ENCODE measurements at places on chromosomes 2 and 18.

DNA sequence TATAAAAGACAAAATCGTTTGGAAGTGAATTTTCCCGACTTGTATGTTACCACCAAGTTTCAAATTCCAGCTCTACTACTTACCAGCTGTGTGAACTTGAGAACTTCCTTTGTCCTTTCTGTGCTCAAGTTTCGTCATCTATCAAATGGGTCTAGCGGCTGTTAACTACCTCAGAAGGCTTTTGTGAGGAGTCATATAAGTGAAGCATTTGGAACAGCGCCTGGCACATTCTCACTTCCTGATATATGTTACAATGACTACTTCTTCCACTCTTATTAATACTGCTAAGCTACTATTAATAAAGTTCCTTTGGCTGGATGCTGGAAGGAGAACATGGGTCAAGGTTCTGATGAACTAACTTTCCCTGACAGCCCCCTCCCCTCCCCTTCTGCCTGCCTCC, 104.5 kb downstream of the MEIS1 start:
- DNase-seq = no peak

- DNase-seq = no peak
Measured at GRCh38 chr2:31401580-31401979, 13.0 kb downstream of the XDH start.

DNA sequence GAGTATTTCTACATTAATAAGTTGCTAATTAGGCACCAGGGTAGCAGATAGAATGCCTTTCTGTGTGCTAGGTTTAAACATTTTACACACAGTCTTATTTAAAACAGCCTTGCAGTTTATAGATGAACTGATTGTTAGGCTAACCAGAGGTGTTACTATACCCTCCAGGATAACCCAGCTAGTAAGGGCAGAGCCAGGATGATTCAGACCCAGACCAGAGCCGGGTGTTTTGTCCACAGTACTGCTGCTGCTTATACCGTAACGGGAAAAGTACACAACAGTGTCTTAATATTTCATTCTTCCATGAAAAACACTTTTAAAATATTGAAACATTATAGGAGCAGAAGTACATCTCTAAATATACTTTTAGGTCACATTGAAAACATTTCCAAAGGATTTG, 82.7 kb downstream of the MALT1 start:
- DNase-seq = no peak

- DNase-seq = no peak
Measured at GRCh38 chr18:69934601-69935265, 12.9 kb downstream of the CD226 start.

- no peak for DNase-seq
Measured at GRCh38 chr2:15782009-15782751, 158.2 kb upstream of the MYCN start.

- DNase-seq = no peak
Measured at GRCh38 chr2:74458938-74459363, 713 bp downstream of the WBP1 start.

DNA sequence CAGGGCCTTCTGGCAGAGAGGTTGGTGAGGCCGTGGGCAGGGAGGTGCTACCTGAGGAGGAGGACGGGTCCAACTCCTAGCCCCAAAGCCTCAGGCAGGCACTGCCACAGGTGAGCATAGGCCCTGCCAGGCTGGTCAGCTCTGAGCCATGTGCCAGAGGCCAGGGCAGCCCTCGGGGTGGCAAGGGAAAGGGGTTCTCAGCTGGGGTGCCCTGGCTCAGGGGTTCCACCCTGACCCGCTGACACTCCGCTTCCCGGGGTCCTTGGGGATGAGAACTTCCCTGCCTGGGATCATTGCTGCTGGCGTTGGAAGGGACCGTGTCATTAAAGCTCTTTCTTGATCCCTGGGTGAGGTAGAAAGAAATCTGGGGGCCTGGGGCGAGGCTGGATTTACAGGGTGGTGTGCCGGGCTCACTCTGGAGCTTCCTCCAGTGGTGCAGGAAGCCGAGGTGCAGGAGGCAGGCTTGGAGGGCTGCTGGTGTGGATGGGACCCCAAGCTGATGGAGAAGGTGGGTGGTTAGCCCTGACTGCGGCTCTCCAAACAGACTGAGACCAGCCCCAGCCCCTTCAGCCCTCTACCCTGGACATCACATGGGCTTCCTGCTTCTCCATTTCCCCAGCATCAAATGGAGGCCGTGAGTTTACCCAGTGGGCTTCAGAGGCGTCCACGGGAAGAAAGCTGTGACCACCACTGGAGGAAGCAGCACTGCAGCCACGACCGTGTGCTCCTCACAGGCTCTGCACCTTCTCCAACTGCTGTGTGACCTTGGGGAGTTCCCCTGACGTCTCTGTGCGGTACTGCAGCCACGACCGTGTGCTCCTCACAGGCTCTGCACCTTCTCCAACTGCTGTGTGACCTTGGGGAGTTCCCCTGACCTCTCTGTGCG, 295.2 kb downstream of the NDUFA10 start:
- no peak for DNase-seq

GRCh38 chr2:234550056-234550455, 53.2 kb upstream of the ARL4C start:
- no peak for DNase-seq

- no peak for DNase-seq
Measured at GRCh38 chr18:21341141-21341540, 99.1 kb downstream of the GREB1L start.

GRCh38 chr2:144995482-144995881, 475.6 kb upstream of the ZEB2 start:
- no peak for DNase-seq

- DNase-seq = no peak
Measured at GRCh38 chr2:63662028-63662804, 73.5 kb downstream of the MDH1 start.

- no peak for DNase-seq
Measured at GRCh38 chr2:12807907-12808810, 91.4 kb downstream of the TRIB2 start.

DNA sequence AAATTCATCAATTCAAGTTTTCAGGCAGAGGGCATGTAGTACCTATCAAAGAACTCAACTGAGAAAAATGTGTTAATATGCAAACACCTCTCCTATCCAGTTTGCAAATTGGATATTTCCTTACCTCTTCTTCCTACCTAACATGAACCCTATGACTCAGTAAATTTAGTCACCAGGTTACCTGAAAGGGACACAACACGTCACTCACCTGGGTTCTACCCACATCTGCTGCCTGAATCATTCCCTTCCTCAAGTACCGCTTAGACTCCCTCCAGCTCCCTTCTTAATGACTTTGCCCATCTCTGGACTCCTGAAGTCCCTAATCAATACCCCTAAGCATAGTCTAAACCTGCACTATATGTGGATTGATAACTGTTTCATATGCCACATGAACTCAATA, 10.4 kb downstream of the ANKRD44 start:
- no peak for DNase-seq

DNA sequence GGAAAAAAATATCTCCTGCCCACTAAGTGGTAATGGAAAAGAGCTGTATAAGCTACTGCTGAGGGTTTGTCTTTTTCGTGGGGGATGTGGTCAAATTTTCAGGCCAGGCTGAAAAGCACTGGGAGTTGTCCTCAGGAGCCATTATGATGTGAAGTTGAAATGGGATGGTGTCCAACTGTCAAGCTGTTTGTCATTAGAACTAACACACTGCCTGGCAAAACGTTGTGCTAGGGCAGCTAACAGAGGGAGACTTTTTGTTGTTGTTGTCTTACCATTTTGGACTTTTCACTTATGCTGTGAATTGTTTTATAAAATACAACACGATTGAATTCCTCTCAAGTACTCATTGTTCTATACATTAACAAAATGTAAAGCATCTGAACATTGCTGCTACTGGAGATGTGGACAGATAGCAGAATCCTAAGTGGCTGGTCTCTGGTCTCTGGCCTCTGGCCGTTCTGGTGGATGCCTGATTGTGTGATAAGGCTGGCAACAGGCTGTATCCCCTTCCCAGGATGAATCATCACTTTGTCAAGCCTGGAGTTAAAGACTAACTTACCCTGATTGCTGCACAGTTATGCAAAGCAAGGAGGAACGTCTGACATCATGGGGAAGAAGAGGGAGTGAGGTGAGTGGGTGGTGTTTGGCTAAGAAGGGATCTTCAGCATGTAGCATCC, 2.3 kb downstream of the MYO1B start:
- DNase-seq = no peak

GRCh38 chr2:55775828-55776227, 82.2 kb upstream of the PNPT1 start:
- no peak for DNase-seq

DNA sequence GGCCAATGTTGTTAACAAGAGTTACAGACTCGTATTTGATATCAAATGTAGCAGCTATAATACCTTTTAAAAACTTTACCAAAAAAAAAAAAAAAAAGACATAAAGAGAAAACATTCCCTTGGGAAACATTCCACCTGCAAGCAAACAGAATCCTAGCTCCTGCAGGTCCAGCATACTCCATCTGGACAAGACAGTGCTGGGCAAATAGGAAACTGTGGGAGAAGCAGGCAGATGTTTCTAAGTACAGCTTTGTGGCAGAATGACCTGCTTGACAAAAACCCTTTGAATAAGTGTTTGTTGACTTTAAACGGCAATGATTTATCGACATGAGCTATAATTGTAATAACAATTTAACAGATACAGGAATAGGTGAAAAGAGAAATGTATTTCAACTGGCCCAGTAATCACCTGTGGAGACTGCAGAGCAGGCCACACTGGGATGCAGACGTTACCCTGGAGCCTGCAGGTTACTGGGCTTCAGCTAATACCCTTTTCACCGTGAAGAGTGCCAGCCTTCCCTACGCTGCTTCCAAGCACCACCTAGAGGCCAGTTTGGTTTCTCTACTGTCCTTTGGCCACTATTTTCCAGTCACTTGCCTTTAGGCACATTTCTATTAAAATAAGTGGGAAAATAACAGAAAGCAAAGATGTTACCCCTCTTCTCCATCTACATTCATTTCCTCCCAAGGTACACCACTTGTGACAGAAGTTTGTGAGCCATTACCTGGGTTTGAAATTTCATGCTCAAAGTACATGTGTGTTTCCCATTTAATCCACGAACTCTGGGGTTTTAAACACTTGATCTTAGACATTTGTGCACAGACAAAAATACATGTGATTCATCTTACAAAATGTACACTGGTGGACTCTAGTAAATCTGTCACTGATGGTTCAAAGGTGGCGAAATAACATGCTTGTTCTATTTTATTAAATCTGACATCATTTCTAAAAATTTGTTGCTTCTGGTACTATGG, 96.9 kb upstream of the ZNF397 start:
- no peak for DNase-seq

Measured in stimulated activated CD4-positive, alpha-beta T cell treated with anti-CD3 and anti-CD28 coated beads, TNF-alpha, amount 100 ng/mL, for 24 hours (primary cell).